ENCODE measurements at places on chromosomes 4 and X.

GRCh38 chrX:13226214-13226613 lies 93.6 kb downstream of the ATXN3L start:
- DNase-seq: no peak

DNA sequence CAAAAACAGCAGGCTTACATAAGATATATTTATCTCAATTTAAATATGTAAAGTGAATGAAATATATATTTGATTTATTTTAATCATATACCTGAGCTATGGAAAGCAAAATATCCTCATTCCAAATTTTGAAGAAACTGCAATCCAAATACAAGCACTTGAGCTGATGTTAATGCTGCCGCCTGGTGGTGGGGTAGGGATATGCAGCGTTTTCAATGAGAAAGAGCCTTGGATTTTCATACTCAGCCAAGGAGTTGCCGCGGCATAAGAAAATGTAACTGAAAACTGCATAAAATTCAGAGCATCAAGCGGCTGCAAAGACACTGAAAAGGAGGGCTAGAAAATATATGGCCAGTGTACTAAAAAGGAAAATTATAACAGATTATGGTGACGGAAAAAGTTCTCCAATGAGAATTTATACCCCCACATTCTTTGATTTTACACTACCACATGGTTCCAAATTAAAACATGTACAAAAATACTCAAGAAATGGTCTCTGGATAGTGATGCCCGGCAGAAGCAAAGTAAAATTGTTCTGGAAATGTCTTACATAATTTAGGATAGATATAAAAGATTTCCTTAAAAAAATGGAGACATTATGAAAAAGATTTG lies 660.3 kb upstream of the PITX2 start:
- DNase-seq: peak; percentile 22

DNA sequence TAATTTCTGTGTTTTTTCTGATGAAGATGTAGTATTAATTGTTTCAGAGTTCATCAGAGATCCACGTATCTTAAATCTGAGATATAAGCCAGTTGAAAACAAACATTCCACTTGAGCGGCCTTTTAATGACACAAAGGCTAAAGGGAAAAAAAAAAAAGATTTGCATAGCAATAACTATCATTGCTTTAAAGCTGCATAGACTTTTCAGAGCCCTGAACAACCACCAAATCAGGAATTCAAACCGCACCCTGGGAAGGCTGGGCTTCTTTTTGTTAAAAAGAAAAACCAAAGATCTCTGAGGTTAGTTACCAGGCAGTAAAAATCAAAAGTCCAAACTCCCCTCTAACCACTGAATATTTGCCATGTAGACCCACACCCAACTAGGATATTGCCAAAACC lies 206.0 kb downstream of the HHIP start:
- DNase-seq: no peak

DNA sequence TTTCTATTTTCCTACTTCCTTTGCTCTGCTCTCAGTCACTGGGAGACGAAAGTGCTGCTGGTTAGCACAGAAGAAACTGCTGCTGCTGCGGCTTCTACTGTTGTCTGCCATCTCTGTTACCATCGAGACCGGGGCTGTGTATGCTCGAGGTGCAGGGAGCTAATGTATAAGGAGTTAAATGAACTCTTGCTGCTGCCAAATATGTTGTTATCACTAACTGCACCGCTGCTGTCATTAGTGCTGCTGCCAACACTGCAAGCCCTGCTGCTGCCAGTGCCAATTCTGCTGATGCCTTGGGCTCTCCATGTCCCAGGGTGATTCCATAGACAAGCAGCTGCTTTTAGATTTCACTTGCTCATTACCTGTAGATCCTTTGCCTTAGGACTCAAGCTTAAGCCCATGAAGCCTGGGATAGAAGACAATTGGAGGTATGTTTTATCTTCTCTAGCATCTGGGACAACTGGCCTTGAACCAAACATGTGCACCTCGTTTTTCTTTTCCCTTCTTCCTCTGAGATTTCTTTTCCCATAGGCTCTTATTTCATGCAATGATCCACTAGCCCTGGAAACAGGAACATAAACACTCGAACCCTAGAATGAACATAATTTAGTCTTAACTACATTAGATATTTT lies 107.8 kb downstream of the CCSER1 start:
- no peak for DNase-seq

GRCh38 chrX:17591741-17592110 lies 145.6 kb upstream of the SCML1 start:
- no peak for DNase-seq

GRCh38 chrX:95860127-95860526 lies 824.5 kb upstream of the DIAPH2 start:
- DNase-seq: no peak

DNA sequence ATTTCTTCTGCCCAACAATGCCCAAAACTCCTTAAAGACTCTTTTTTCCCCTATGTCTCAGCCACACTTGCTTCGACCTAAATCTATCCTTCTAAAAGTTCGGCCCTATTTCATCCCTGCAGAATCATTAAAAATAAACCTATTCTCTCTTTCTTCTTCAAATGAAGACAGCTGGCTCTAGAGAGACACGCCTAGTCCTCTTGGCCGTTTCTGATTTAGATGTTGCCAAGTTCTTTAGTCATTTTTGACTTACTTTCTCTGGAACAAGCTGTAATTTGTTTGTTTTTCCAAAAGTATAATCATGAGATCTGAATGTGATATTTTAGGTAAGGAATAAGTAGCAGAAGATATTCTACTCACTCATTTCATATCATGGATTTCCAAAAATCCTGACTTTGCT lies 211.6 kb downstream of the CENPC start:
- DNase-seq: no peak
